ENCODE measurements at places on chromosomes 3 and 15.

- no peak for DNase-seq
Observed at GRCh38 chr3:152271501-152272236, 2.9 kb downstream of the MBNL1 start.

- DNase-seq = no peak
Observed at GRCh38 chr15:38304481-38304880, 51.8 kb downstream of the SPRED1 start.

DNA sequence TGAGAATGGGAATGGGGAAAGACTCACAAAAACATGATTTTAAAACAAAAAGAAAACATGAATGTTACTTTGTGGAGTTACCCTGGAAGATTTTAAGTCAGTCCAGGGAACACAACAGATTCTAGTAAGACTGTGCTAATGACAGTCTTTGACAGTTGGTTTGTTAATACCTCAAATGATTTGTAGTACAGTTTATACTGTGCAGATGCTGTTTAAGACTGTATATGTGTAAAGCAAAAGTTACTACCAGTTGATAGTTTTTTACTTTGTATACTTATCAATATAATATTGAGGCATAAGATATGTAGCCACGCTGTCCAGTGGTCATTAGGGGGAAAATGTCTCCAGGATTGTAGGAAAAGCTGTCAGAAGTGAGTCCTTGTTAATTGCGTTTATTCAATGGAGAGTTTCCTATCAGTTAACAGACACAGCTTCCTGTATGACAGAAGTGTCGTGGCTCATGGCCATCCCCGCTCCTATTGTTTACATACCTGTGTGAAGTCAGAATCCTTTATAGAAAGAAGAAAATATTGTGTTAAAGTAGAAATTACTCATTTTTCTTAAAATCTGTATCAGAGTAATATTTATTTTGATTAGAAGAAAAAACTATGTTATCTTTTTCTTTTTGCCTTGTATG, 36.0 kb downstream of the NKIRAS1 start:
- DNase-seq = no peak

DNA sequence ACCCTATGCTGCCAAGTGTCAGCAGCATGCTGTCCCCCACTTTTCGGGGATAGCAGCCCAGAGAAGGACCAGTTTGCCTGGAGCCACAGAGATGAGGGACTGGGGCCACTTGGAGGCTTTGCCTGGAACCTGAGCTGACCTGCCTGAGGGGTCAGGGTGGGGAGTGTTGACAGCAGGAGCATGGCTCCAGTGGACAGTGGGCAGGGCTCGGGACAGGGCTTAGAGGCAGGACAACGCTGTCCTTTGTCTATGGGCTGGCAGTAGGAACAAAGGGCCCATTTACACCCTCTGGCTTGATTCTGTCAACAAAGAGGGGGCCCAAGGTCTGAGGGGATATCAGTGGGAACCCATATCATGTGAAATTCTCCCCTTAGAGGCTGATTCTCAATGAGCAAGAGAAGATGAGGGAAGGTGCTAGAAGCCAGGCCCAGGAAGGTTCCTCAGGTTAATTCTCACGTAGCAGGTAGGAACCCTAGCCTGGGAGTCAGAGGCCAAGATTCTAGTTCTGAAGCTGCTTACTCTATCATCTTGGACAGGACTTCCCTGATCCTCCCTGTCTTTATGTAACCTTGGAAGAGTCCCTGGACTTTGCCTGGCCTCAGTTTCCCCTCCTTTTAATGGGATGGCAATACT, 29.7 kb upstream of the HHATL start:
- no peak for DNase-seq

- no peak for DNase-seq
Observed at GRCh38 chr3:119628816-119629445, 31.2 kb downstream of the PLA1A start.

DNA sequence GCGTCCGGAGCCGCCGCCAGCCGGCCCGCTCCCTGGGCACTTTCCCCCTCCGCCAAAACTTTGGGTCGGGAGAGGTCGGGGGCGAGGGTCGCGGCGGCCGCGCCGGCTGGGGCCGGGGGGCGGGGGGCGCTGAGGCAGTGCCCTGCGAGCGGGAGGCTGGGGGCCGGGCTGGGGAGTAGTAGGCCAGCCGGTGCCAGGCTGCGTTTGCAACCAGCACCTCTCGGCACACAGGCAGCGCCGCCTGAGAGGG, 452 bp downstream of the BBX start:
- DNase-seq = no peak

DNA sequence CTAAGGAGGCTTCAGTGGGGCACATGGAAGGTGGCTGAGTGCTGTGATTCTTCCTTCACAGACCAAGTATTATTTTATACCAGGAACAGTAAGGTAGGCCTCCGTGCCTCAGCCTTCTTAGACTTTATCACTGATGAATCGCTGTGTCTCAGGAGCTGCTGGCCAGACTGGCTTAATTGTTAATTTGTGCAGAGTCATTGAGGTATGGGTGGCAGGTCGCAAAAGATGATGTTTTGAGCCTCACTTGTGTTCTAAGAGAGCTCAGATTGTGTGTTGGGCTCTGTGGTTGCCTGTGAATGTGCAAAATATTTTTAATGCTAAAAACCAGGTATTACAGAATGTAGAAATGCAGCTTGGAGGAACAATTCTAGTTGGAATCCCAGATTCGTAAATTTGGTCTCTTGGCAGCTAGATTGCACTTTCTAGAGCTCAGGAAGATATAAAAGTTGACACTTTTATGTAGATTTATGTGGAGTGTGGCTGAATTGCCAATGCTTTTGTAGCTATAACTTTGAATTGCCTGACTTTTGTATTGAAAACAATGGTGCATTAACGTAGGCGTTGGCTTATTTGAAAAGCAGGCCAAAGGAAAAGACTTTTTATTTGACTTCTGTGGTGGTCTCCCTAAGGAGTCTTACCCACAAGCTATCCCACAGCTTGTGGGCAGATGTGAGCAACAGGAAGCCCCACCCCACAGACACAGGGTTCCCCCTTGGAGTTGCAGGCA, 53.4 kb downstream of the LARS2 start:
- DNase-seq = no peak

GRCh38 chr3:17625133-17625532, 117.3 kb downstream of the TBC1D5 start:
- no peak for DNase-seq

All from GM12892 (cell line).